Activated naive CD8-positive, alpha-beta T cell treated with anti-CD3 and anti-CD28 coated beads, Interleukin-2, amount 50 U/mL, for 16 hours (primary cell): ENCODE measurements at places on chromosomes 12 and 14.

GRCh38 chr12:120763250-120763649, 37.6 kb downstream of the ACADS start:
- DNase-seq = no peak

- DNase-seq = no peak
Measured at GRCh38 chr12:15797818-15798217, 8.6 kb upstream of the EPS8 start.

DNA sequence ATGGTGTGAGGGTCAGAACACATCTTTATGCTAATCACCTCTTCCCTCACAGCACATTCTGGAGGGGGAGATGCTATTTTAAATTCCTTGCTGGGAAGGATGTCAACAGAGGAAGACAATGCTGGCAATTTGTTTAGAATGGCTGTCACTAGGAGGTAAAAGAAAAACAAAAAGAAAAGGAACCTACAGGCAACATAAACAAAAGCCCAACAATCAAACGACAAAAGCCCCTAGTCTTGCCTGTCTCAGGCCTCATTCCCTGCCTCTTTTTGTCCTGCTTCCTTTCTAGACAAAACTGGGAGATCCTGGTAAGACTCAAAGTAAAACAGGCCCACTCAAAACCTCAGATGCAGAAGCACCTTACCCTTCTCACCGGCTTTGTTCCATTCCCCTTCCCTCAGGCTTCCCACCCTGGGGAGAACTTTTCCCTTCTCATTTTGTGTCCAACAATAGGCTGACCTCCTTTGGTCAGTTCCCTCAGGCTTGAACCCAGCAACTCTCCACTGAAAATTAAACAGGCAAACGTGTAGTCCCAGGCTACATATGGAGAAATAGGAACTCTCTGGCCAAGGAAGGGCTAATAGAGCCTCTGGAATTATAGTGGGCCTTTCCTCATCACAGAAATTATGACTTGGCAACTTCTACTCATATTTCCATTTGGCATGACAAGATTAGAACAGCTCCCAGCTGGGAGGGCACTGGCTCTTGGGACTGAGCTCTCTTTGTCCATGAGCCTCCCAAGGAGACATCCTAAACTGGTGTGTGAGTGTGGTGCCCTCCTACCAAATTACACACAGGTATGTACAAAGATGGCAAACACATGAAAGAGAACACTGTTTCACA, 193.0 kb downstream of the MON2 start:
- no peak for DNase-seq

- no peak for DNase-seq
Measured at GRCh38 chr12:66661357-66661756, 17.5 kb downstream of the GRIP1 start.

- DNase-seq = no peak
Measured at GRCh38 chr14:67554341-67554740, 21.3 kb downstream of the PLEKHH1 start.

GRCh38 chr14:23398348-23398747, 9.7 kb downstream of the MYH6 start:
- DNase-seq = no peak

DNA sequence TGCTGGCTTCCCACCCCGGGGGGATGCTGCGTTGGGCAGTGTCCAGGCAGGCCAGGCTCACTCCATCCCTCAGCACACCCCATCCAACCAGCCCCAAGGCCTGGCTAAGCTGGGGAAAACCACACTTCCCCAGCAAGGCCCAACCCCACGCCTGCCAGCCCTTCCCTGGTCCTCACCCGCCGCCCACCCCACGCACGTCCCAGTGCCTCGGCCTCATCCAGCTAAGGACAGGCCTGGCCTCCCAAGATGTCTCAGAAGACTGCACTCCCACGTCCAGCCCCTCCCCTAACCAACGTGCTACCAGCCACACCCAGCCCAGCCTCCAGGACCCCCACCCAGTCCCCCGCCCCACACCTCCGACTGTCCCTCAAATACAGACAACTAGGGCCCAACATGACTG, 9.8 kb downstream of the JAG2 start:
- DNase-seq = no peak

GRCh38 chr14:65214741-65215140, 112.4 kb upstream of the MAX start:
- no peak for DNase-seq
